Epithelial cell of prostate (primary cell): ENCODE measurements at places on chromosomes 7 and 10.

GRCh38 chr7:158268816-158269535 lies 318.6 kb downstream of the PTPRN2 start:
- no peak for DNase-seq

- DNase-seq, result no peak
Observed at GRCh38 chr7:163971-164881, 28.1 kb upstream of the FAM20C start.

DNA sequence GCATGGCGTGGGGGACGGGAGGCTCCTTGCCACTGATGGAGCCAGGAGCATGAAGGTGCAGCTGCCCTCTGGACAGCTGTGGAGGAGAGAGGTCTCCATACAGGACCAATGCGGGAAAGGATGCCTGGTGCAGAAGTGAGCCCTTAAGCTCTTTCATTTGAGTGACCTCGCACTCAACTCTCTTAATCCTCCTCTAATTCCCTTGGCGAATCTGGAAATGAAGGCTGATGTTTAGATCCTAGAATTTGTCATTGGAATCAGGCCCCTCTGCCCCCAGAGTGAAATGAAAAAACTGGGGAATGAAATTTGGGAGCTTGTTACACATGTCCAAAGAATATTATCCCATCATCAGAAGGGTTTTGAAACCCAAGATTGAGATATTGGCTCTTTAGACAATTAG lies 639.5 kb downstream of the LRMDA start:
- DNase-seq, result no peak

GRCh38 chr7:53350241-53350640 lies 314.8 kb downstream of the POM121L12 start:
- no peak for DNase-seq

DNA sequence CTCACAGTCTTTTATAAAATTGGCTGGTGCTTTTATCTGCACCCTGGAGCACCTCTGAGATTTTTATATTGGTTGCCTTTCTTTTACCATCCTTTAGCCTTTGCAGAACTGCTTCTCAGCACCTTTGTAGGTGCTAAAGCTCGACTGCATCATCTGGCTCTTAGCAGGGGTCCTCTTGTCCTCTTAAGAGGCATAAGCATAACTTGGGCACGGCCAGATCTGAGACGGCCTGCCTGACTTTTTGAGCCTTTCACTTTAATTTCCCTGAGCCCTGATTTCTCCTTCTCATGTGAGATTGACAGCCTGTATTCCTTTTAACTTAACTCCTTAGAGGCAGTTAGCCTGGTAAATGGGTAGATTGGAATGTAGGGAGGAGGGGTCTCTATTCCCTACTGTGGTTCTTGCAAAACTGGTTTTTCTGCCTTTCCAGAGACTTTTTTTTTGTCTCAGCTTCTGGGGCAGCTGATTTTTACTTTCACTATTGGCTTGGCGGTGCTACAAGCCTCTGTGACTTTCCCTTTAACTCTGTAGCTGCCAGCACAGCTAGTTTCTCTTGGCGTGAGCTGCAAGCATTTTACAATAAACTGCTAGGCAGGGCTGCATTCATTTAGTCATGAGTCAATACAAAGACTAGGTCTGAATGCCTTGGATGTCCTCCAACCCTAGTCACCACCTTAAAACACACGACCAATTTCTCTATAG lies 24.0 kb downstream of the ZPBP start:
- DNase-seq, result peak; percentile 70

DNA sequence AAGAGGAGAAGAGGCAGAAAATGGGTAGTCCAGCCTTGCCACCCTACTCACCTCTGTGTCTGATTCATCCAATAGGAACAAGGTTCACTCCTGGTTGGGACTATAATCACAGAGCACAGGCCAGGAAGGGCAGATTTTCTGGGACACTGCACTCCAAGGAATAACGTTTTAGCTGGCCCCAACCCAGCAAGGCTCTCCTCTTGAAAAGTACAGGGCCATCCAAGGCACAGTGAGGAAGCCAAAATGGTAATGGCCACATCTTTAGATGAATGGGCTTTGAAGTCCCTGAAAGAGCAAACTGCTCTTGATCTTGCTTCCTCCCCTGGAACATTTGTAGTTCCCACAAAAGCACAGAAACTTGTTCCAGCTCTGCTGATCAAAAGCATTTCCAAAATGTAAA lies 149.4 kb downstream of the GRM3 start:
- DNase-seq, result no peak

- DNase-seq, result no peak
Observed at GRCh38 chr7:132276976-132277725, 299.1 kb downstream of the PLXNA4 start.

- DNase-seq, result no peak
Observed at GRCh38 chr7:45685619-45686240, 111.6 kb downstream of the ADCY1 start.

DNA sequence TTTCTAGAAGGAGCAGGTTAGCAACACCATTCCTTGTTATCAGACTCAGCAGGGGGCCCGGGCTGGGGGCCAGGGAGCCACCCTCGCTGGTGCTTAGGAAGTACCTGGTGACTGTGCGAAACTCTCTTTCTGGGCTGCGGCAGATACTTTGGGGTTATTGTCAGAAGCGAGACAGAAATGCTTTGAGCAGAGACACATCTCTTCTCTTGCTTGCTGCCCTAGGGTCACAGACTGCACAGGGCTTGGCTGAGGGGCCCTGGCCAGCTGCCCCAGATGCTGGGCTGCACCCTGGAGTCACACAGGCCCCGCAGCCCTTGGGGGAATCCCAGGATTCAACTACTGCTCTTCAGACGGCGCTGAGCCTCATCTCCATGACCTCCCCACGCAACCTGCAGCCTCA lies 91.9 kb downstream of the WDFY4 start:
- no peak for DNase-seq

- no peak for DNase-seq
Observed at GRCh38 chr10:17256627-17257026, 28.6 kb downstream of the VIM start.

DNA sequence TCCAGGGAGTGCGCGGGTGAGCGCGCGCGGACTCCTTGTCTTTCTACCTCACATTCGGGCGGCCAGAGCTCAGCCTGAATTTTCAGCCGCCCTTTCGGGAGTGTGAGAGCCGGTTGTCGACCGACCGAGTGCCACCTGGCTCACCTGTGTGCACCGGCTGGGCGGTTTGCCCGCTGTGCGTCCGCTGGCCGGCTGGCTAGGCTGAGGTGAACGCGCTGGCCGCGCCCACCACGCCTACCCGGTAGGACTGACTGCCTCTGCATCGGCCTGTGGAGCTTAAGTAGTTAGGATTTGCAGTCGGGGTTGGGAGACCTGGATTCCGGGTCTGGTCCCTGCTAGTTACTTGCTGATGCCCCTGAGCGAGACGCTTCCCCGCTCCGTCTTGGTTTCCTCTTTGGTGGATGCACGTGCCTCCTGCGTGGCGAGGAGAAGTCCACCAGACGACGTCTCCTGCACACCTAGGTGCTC lies 553 bp downstream of the TSPAN15 start:
- DNase-seq, result no peak

DNA sequence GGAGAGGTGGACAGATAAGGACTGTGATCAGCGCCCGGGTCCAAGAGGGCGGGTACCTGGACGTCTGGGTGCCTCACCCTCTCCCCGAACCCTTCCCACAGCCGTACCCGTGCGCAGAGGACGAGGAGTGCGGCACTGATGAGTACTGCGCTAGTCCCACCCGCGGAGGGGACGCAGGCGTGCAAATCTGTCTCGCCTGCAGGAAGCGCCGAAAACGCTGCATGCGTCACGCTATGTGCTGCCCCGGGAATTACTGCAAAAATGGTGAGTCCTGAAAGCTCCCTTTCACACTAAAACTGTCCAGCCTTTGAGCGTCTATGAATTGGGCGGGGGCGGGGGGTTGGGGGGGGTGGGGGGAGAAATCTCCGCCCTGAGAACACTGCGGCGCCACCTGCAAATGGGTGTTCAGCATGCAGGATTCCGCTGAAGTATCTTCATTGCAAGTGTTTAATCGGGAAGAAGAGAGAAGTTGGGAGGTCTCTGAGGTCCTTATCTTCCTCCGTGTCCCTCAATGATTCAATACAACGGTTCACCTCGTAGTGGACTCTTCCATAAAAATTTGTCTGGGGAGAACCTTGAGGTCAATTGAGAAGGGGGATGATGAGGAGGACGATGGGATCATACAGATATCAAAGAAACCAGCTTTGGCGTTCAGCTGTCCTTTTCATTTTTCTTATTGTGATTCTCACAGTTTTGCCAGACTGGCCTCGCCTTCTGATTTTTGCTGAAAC lies 906 bp downstream of the DKK1 start:
- DNase-seq, result no peak

DNA sequence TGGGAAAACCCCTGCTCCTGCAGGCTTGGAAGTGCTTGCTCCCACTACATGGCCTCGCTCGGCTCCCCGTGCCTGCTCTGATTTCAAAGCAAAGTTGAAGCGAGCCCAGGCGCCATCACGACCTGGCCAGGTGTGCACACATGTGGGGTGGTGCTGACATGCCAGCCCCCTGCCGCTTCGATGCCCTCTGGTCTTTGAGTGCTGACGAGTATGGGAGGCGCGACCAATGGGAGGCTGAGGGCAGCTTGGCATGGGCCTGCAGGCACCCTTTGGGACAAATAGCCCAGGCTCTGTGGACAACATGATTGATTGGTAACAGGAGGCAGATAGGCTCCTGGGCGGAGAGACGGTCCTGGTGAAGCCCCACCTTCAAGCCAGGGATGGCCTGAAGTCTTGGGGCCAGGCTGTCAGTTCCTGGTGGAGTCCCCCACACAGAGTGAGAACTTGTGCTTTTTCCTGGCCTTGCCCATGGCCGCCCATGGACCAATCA lies 252.4 kb upstream of the SEMA3A start:
- DNase-seq, result no peak

DNA sequence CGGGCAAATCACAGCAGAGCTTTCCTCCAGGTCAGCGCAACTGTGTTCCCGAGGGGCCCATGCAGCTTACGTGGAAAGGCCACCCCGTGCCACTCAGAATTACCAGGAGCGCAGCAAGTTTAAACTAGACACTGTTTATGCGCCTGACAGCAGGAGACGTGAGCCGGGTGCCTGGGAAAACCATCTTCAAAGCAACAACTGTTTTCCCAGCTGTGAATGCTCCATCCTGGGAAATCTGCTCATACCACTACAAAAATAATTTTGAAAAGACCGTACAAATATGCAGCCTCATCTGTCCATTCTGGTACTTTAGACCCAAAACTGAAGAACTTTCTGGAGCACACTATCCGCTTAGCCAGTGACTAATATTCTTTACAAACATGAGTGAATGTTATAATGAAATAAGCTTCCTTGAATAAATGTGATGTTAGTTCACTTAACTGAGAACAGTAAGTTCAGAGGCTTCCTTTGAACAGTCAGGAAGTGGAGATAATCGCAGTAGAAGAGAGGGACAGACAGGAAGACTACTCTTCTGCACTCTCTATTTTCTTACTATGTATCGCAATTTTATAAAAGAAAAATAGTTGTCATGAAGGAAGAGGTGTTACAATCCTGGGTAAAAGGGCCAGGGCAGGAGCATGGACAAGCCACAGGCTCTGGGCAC lies 16.7 kb downstream of the GPER1 start:
- DNase-seq, result no peak

- peak; percentile 18 for DNase-seq
Observed at GRCh38 chr7:104983578-104984539, 30.1 kb upstream of the KMT2E start.

DNA sequence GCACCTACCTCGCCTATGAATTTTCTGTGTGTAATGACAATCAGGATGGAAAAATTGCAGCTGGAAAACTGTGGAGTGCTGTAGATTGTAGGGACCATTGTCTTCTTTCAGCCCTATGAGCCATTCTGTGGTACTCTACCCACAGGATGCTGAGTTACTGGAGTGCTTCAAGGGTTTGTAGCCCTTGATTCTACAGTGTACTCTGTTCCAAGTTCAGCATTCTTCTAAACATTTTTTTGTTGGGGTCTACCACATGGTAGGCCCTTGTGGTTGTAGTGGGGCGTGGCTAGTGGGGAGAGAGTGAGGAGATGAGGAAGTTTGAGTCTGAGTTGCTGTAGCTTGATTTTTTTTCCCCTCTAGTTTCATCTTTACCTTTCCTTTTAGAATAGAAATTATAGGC lies 33.5 kb downstream of the REEP3 start:
- peak; percentile 16 for DNase-seq

DNA sequence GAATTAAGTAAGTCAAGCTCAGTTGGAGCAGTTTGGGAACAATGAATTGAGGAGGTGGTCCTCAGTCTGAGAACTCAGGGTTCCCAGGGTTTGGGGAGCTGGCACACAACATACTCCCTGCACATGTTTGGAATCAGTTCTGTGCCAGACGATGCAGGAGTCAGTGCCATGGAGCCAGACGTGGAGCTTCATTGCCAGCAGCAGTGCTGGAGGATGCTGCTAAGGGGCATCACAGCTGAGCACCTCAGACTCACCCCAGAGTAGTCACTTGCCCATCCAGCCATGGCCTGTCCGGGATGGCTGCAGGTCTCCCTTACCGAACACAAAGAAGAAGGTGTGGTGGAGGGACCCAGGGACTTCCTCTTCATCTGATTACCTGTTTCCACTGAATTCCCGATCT lies 7.9 kb downstream of the GIMAP5 start:
- DNase-seq, result no peak

DNA sequence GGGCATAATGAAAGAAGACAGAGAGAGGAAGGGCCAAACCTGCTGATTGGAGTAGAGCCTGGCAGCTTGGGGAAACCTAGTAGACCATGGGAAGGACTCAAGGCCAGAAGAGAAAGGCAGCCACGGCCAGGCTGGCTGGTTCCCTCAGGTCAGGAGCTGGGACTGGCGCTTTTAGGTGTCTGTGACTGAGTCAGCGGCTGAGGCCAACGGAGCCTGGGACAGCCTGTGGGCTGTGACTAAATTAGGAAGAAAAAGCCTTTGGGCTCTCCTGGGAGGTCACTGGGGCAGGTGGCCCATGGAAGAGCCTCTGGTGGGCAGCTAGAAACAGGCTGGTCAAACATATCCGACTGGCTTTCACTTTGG lies 108.9 kb upstream of the PDCD4 start:
- DNase-seq, result no peak

DNA sequence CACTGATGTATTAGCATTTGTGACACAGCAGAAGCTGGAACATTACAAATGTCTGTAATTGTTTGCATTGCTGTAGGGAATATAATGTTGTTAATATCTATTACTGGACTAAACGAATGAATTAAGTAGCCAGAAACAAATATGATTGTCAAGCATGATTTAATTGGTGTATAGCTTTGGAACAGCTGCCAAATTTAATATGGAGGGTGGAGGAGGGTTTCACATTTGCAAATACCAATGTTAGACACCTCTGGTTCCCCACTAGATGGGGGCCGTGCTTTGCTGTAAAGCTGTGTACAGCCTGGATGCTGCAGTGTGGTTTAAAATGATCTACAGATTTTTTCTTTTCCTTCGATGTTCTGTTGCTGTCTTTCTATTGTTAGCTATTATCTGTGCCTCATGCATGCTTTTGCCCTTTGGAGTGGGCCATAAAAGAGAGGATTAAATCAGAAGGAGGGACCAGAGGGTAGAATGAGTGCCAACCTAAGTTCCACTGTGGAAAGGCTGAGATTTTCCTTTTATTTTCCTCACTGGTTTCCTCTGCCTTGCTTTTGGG lies 23.1 kb downstream of the DNAJB9 start:
- no peak for DNase-seq

- DNase-seq, result no peak
Observed at GRCh38 chr7:87310790-87311419, 34.6 kb upstream of the CROT start.

- DNase-seq, result no peak
Observed at GRCh38 chr10:86540016-86540415, 18.4 kb upstream of the WAPL start.
